ENCODE measurements at places on chromosomes 6 and 20.

DNA sequence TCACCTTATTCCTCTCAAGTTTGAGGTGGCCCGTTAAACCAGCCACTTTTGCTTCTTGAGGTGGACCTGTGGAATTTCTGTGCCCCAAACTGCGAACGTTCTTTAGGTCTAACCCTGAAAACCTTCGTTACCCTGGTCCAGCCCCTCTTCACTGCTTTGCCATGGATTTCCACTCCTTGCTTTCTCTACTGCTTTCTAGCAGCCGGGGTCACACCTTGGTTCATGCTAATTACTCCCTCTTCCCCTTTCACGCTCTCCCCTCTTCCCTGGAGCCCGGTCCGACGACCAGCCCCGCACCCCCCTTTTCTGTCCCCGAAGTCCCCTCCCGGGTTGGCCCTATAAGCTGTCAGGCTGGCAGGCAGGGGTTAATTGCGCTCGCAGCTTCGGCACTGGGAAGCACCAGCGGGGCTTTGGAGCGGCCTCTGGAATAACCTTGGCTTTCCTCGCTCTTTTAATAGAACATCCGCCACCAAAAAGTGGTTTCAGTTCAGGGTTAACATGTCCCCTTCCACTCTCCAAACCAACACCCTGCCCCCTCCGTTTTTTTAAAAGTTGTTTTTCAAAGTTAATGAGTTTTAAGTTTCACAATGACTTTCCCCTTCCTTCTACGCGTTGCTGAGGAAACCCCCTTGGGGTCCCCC lies 1.4 kb upstream of the HIVEP1 start:
- DNase-seq: peak; percentile 20

- DNase-seq: no peak
Observed at GRCh38 chr6:112752791-112753190, 405.7 kb downstream of the RFPL4B start.

DNA sequence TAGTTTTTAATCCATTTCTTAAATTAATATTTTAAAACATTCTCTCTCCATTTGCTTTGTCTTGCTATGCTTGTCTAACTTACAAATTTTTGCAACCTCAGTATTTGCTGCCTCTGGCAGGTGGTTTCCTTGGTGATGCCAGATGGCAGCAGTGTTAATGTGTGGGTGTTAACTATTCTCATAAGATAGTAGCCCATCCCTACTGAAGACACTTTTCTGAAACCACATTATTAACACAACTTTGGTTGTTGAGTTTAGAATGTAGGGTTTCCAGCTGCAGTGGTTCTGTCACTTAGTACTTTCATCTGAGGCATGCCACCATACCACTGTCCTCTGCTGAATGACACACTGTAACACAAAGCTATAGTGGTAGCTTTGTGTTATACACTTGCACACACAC lies 75.1 kb downstream of the MYO6 start:
- DNase-seq: no peak

GRCh38 chr6:165941786-165942185 lies 225.9 kb downstream of the TBXT start:
- DNase-seq: no peak

Data from stimulated activated CD8-positive, alpha-beta memory T cell treated with anti-CD3 and anti-CD28 coated beads, Interleukin-15, amount 100 ng/mL, for 24 hours (primary cell).